ENCODE measurements at places on chromosomes 7 and 10.

DNA sequence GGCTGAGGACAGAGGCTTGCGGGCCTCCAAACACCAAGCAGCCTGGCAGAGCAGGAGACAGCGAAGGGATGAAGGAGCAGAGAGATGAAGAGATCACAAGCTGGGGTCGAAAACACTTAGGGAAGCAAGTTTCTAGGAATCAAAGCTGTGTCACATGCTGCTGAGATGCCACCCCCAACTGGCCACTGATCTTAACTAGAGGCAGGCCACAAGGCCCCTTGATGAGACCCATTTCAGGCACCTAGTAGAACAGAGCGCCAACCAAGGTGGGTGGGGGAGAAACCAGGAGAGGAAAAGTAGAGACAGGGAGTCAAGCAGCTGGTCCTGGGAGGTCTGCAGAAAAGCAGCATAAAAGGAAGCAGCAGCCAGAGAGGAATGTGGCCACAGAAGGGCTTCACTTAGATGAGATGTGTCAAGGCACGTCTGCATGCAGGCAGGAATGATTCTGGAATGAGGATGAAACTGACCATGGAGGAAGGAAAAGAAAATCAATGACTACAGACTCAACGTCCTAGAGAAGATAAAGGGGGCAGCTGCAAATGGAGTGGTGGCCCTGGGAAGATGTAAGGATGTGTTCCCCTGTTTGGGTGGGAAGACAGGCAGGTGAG, 85.0 kb upstream of the DDC start:
- DNase-seq: no peak

DNA sequence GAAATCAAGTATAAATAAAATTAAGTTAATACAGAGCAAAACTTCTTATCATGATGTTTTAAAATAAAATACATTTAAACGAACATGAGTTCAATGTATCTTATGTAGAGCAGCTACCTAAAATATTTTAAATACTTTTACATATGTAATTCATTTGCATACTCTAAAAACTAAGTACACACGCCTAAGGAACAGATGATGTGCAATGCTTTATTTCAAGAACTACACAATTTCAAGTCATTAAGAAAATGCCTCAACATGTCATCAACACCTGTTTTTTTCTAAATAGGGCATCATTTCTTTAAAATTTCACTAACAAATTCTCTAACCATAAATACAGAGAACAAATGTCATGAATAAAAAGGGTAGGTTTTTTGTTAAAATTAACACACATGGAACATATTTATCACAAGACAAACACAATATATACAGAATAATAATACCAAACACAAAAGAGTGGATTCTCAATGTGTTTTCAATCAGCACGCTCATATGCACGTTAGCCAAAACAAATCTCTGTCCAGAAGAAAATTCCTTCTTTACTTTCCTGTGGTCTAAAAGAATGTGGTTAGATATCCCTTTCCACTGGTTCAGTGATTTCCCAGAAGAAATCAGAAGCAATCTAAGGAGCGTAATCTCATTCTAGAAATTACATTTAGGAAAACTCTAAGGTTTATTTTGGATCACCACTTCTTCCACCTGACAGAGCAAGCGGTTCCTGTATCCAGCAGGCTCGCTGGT, 73.0 kb upstream of the PFKP start:
- no peak for DNase-seq

DNA sequence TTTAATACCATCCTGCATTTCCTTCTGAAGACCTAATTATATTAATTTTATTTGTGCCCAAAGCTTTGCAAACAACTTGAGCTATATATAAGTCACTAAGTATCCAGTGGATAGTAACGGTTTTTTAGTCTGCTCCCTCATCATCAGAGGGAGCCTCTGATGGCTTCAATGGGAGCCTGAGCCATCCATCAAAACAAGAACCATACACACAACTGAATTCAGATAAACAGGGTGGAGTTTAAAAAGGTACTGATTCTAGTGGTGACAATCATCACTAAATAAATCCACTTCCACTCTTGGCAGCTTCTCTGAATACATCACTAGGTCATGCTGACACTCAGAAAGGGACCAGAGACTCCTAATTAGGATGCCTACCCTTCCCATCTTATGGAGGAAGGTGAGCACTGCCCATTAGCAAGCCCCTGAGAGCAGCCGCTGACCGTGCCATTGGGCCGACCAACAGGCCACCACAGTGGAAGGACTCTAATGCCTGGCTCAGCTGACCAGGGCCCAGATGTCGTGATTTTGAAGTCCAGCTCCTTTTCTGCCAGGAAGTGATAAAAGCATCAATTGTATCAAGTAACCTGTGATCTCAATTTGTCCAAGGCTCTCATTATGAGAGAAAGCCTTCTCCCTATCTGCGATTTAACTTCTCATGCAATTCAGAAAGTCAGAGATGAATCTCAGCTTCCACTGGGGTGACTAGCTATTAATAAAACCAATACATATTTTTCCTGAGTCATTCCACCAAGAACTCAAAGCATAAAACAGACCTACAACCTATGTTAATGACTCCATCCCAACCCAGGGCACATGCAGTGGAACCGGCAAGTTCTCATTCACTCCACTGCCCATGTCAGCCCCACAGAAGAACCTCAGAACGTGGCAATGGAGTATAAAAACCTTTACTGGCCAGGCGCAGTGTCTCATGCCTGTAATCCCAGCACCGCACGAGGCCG, 13.1 kb downstream of the VOPP1 start:
- DNase-seq: no peak

DNA sequence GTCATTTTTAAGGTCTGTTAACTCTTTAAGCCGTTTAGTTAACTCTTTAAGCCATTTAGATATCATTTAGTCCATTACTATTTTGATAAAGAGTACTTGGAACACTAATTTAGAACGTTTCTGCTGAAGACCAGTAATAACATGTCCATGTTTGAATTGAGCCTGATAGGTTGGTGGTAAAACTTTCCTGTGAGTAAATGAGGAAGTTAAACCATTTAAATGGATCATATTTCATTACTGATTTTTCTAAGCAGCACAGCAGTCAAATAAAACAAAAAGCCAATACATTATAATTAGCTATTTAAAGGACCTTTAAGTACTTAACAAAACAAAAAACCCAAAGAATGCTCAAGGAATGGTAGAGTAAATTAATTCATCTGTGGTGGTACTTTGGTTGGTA, 29.4 kb downstream of the PHTF2 start:
- DNase-seq: no peak

DNA sequence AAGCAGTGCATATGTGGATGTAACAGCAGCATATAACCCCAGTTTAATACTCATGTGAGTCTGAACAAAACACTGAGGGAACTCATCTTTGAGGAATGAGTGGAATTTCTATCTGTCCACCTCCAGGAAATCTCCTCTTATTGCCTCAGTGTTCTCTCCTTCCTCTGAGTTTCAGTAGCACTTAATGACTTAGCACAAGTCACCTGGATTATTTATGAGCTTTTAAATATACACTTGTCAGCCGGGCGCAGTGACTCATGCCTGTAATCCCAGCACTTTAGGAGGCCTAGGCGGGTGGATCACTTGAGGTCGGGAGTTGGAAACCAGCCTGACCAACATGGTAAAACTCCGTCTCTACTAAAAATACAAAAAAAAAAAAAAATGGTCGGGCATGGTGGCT, 4.3 kb downstream of the LRRC20 start:
- DNase-seq: peak; percentile 93

GRCh38 chr7:70334871-70335270, 736.6 kb downstream of the AUTS2 start:
- no peak for DNase-seq

DNA sequence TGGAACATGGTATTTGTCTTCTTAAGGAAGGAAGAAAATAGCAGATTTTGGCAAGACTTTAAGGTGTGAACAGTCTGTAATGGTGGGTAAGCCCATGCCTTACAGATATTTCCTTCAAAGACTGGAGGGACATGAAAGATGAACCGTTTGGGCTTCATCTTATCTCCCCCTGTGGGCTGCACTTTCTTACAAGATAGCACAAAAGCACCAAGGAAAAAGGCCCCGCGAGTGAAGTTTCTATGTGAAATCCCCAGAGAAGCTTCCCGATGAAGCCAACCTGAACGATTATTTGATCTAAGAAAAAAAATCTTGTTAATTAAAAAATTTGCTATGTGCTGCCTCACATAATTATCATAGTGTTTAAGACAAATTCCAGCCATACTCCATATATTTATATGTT, 91.5 kb downstream of the NRP1 start:
- no peak for DNase-seq

DNA sequence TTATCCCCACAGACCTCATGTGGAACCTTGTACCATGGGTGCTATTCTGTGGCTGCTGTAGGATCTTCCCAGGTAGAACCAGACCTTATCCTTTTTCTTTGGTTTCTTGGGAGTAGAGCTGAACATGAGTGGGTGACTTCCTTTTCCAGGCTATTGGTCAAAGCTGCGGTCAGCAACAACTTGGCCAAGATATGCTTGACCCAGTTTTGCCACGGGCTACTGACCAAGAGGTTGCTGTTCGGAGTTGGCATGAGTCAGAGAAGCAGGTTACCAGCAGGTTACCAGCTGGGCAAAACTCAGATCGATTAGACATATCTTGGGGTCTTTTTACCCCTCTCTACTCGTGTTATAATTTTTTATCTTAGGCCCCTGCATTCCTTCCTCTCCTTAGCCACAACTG, 36.7 kb upstream of the HDAC9 start:
- DNase-seq: no peak

DNA sequence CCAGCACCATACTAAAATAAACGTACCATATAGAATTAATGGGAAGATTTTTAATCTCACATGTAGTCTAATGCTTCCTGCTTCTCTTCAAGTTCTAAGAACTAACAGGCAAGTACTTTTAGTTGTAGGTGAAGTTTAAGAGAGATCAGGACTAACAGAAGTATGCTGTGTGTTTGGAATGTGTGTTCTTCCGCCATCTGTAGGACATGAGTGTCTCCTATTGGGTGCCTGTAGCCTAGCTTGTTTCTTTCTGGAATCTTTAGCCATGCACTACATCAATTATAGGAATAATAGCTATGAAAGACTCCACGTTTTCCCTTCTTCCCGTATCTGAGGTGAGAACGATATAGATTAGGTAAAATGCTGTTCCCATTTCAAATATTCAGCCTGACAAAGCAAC, 140.2 kb upstream of the AHR start:
- DNase-seq: no peak

DNA sequence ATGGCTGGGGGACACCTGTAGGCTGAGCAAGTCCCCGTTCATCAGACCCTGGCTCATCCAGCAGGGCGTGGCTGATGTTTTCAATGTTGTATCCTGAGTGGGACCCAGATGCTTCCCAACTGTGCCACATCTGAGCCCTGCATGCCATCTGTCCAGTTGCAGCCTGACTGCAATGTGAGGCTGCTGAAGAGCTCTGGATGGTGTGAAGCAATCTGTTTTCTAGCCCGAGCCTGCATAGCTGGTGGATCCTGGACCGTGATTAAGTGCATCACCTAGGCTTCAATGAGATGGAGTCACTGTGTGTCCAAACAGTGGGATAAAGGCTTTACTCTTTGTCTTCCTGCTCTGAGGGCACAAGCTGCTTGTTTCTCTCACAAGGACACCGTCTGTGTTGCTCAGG, 99.8 kb downstream of the TCF7L2 start:
- DNase-seq: no peak

DNA sequence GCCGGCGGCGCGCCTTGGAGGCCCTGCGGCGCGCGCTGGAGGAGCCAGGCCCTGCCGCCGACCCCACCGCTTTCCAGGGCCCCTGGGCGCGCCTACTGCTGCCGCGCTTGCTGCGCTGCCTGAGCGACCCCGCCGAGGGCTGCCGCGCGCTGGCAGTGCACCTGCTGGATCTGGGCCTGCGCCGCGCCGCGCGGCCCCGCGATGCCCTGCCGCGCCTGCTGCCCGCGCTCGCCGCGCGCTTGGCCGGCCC, 280 bp downstream of the DNAAF5 start:
- no peak for DNase-seq

DNA sequence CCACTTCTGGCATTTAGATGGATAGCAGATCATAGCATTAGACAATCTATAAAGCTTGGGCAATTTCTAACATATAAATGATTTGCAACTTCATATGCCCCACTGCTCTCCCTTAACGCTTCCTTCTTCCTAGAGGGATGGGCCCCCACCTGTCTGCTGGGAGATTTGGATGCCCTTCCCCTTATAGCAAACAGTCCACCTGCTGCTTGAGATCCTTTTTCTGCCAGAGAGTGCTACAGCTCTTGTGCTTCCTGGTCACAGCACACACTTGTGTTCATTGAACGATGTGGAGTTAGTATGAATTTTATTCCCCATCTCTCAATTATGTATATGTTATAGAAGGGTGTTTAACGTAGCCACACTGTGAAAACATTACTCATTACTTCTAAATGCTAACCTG, 10.4 kb upstream of the PCGF5 start:
- DNase-seq: no peak

DNA sequence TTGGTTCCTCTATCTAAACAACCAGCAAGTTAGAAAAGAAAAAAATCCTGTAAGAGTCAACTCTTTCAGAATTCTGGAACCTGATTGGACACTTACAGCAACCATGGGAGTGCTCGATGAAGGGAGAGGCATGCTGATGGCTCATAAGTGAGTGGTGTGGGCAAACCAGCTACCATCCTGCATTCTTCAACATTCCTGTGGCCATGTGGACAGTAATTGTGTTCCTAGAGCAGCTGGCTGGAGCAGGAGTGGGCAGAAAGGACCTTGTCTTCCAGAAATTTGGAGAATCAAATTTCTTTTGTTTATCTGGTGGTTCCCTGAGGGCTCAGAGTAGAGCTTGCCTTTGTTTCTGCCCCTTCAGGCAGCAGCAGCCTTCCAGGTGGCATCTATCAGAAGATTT, 22.5 kb upstream of the MYL7 start:
- peak; percentile 85 for DNase-seq

DNA sequence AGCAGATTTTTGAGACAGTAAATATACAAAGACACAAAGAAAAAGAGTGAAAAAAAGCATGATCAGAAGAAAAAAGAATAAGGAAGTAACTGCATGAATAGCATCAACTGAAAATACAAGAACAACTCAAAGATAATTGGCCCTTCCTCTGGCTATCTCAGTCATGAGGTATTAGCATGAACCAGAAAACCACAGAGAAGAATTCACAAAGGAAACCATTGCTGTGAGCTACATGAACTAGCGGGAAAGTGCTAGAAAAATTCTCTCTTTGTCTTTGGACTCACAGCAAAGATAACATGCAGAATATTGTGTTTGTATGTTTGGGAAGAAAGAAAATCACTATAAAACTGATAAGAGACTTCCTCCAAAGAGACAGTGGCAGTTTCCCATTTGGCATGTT, 82.9 kb downstream of the SORCS1 start:
- no peak for DNase-seq

- DNase-seq: no peak
Measured at GRCh38 chr7:47452295-47452694, 129.6 kb downstream of the TNS3 start.

- DNase-seq: no peak
Measured at GRCh38 chr7:98681951-98682350, 64.9 kb downstream of the NPTX2 start.

GRCh38 chr7:151697942-151698341, 178.2 kb upstream of the RHEB start:
- no peak for DNase-seq

- DNase-seq: no peak
Measured at GRCh38 chr7:24716480-24717246, 40.6 kb downstream of the GSDME start.

GRCh38 chr7:24129597-24129996, 154.4 kb upstream of the NPY start:
- DNase-seq: no peak

GRCh38 chr10:48651293-48651692, 33.4 kb upstream of the WDFY4 start:
- no peak for DNase-seq
